ENCODE measurements at places on chromosomes 4 and X. TPM values are rescaled to one million over a fixed set of nuclear protein-coding genes. Genes with fewer than 3 reads are reported as not detected.

GRCh38 chrX:7283741-7284140 is 135.8 kb upstream of the PUDP start:
- no peaks in the 10 kb centered on the region for H3K4me1 ChIP-seq
- DNase-seq = no peak
- no peaks in the 10 kb centered on the region for H3K36me3 ChIP-seq

DNA sequence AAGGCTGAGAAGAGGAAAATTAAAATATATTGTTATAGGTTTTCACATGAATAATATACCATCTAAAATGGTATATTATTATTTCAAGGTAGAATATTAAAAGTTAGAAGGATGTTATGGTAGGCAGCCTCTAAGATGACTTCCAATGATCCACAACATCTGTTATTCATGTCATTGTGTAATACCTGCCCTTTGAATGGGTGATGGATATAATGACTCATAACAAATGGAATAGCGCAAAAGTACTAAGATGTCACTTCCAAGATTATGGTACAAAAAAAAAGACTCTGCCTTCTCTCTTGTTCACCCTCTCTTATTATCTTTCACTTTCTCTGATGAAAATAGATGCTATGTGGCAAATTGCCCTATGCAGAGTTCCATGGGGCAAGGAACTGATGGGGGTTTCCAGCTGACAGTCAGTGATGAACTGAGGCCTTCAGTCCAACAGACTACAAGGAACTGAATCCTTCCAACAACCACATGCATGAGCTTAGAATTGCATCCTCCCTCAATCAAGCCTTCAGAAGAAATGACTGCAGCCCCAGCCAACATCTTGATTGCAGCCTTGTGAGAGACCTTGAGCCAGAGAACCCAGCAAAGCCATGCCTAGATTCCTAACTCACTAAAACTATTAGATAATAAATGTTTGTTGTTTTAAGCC is 57.7 kb downstream of the HS6ST2 start:
- no peaks in the 10 kb centered on the region for H3K27me3 ChIP-seq
- DNase-seq = no peak
- no peaks in the 10 kb centered on the region for H3K36me3 ChIP-seq

DNA sequence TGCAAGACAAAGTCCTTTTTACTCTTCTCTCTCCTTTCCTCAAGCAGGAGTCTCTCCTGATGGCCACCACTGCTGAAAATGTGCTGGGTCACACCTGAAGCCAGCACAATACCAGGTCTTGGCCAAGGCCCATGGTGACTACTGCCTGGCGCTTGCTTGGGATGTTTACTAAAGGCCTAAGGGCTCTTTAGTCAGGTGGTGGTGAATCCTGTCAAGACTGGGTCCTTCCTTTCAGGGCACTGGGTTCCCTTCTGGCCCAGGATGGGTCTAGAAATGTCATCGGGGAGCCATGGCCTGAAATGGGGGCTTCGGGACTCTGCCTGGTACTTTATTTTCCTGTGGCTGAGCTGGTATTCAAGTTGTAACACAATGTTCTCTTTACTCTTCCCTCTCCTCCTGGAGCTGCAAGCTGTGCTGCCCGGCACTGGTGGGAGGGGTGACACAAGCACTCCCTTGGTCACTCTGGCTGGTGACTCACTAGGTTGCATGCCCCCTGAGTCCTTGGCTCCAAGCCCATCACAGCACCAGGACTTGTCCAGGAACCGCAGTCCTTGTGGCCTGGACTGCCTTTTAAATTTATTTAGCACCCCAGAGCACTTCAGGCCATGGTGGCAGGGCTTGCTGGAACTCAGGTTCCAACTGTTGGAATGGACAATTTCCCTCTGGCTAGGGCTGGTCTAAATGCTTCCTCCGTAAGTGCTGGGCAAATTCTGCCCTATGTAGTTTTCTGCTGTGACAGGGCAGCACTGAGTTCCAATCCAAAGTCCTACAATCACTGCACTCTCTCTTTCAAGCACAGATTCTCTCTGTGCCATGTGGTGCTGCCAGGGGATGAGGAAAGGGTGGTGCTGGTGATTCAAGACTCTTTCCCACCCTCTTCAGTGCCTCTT is 11.3 kb downstream of the ARL13A start:
- H3K27me3 ChIP-seq = no peaks in the 10 kb centered on the region
- no peaks in the 10 kb centered on the region for H3K4me1 ChIP-seq
- no peak for DNase-seq

GRCh38 chrX:136259543-136259942 is 8.3 kb upstream of the MAP7D3 start:
- no peaks in the 10 kb centered on the region for H3K27me3 ChIP-seq
- no peaks in the 10 kb centered on the region for H3K36me3 ChIP-seq
- no peak overlapping the region for H3K27ac ChIP-seq

DNA sequence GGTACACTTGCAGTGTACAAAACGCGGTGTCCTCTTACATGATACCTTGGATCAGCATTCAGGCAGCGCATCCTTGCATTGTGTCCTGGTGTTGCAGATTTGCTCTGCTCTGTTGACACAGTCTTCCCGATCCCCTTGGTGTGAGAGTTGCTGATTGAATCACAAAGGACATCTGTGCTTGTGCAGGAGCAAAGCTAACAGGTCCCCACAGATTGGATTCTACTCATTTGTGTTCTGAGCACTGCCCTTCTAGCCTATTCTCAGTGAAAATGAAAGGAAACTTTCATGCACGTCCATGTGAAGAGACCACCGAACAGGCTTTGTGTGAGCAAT is 171.4 kb downstream of the FRMPD4 start:
- no peak overlapping the region for H3K4me3 ChIP-seq
- no peaks in the 10 kb centered on the region for H3K4me1 ChIP-seq
- H3K27me3 ChIP-seq = peaks cover 4% of the 10 kb centered on the region
- H3K27ac ChIP-seq = no peak overlapping the region

- peaks cover 21% of the 10 kb centered on the region for H3K4me1 ChIP-seq
- H3K27ac ChIP-seq = no peak overlapping the region
- no peaks in the 10 kb centered on the region for H3K27me3 ChIP-seq
- no peak overlapping the region for H3K4me3 ChIP-seq
- no peak for DNase-seq
These were observed 35.3 kb downstream of the SMS start for GRCh38 chrX:21975812-21976211.

GRCh38 chr4:147597561-147597960 is 19.6 kb upstream of the TMEM184C start:
- no peaks in the 10 kb centered on the region for H3K36me3 ChIP-seq
- H3K27ac ChIP-seq = no peak overlapping the region
- no peak overlapping the region for H3K4me3 ChIP-seq
- DNase-seq = no peak

DNA sequence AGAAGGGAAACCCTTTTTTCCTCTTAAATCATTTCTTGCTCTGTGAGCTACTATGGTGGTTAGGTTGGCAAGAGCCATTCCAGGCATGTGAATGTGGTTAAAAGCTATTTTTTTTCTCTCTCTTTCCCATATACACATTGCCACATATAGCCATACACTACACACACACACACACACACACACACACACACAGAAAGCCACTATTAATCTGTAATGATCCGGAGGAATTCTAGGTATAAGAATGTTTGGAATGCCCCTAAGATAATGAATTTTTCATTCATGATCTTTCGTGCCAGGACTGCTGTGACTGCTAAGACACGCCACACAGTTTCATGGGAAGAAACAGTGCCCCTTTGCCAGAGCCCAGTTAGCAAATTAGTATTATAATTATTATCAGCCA is 21.8 kb upstream of the TLL1 start:
- no peak for DNase-seq
- H3K4me1 ChIP-seq = no peaks in the 10 kb centered on the region
- no peaks in the 10 kb centered on the region for H3K27me3 ChIP-seq

- no peak overlapping the region for H3K4me3 ChIP-seq
- DNase-seq = no peak
- H3K27ac ChIP-seq = no peak overlapping the region
- no peaks in the 10 kb centered on the region for H3K36me3 ChIP-seq
These were observed 100.8 kb downstream of the PSAPL1 start for GRCh38 chr4:7333801-7334421.

GRCh38 chrX:4690521-4690920 is 977.1 kb upstream of the PRKX start:
- H3K36me3 ChIP-seq = no peaks in the 10 kb centered on the region
- H3K4me3 ChIP-seq = no peak overlapping the region
- H3K4me1 ChIP-seq = no peaks in the 10 kb centered on the region
- H3K27me3 ChIP-seq = no peaks in the 10 kb centered on the region
- DNase-seq = no peak
- H3K27ac ChIP-seq = no peak overlapping the region

DNA sequence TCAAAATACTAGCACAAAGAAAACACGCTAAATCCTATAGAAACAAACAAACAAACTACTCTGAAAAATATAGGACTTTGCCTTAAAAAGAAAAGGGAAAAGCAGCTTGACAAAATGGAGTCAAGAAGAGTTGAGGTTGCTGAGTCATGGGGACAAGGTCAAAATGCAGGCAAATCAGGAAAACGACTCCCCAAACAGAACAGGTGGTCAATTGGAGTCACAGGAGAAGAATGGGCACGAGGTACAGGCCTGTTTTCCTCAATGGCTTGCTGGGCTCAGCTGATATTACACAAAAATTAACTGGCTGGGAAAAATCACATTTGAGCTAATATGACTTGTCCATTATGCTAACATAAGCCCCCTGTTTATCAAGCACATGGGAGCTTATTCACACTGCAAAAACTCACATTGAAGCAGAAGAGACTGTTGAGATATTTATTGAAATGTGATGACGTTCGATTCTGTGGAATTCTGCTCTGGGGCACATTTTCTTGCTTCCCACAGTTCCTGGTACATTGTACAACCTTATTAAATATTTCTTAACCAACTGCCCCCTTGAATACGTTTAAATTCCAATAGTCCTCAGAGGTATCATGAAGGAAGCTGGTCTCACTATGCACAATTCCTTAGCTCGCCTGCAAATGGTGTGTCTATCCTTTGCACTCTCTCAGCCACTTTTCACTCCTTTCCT is 1622.1 kb downstream of the STIM2 start:
- no peaks in the 10 kb centered on the region for H3K4me1 ChIP-seq
- no peak for DNase-seq
- no peaks in the 10 kb centered on the region for H3K36me3 ChIP-seq
- no peak overlapping the region for H3K27ac ChIP-seq

DNA sequence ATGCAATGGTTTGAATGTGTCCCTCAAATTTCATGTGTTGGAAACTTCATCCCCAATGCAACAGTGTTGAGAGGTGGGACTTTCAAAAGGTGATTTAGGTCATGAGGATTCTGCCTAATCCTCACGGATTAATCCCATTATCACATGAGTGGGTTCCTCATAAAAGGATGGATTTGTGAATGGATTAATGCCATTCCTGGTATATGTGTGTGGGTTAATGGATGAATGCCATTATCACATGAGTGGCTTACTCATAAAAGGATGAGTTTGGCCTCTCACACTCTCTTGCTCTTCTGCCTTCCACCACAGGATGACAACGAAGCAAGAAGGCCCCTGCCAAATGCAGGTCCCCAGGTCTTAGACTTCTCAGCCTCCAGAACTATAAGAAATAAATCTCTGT is 30.5 kb upstream of the NEUROG2 start:
- no peak overlapping the region for H3K27ac ChIP-seq
- no peaks in the 10 kb centered on the region for H3K36me3 ChIP-seq
- DNase-seq = no peak
- no peaks in the 10 kb centered on the region for H3K4me1 ChIP-seq
- no peaks in the 10 kb centered on the region for H3K27me3 ChIP-seq
- H3K4me3 ChIP-seq = no peak overlapping the region

DNA sequence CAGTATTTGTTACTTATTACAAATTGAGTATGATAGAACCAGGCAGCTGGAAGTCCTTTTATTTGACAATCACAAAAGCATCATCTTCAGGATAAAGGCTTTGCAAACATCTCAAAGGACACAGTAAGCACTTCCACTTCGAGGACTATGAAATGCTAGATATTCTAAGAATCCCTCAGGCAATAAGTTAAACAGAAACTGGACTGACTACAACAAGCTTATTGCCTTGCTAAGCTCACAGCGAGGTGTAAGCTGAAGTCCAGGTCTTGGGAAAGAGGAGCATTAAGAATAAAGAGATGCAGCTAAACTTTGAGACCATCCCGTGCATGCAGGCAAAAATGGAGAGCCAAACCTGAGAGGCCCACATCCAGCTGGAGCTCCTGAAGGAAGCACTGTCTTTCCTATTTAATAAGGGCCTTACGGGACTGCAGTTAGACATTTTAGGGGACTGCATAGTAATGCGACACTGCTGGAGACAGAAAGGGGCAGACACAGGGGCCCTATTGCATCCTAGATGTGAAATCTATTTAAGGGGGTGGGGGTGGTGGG is 38.7 kb downstream of the DCHS2 start:
- H3K4me1 ChIP-seq = no peaks in the 10 kb centered on the region
- no peaks in the 10 kb centered on the region for H3K36me3 ChIP-seq
- H3K27me3 ChIP-seq = no peaks in the 10 kb centered on the region
- H3K4me3 ChIP-seq = no peak overlapping the region
- DNase-seq = no peak

DNA sequence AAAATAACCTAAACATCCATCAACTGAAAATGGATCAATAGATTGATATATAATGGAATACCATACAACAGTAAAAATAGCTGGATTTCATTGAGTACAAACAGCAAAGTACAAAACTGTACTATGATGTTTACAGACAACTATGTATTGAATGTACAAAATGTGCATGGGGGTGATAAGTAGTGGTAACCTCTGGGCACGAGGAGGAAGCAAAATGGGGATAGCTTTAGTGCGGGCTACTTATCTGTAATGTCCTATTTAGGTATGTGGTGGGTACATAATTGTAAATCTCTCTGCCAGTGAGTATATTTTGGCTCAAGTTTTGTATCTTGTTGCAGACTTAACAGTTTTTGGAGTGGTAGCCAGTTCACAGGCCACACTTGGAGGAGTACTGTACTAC is 123.6 kb downstream of the STAG2 start:
- no peaks in the 10 kb centered on the region for H3K27me3 ChIP-seq
- no peak overlapping the region for H3K27ac ChIP-seq
- peaks cover 4% of the 10 kb centered on the region for H3K36me3 ChIP-seq
- DNase-seq = no peak
- H3K4me1 ChIP-seq = no peaks in the 10 kb centered on the region
- H3K4me3 ChIP-seq = no peak overlapping the region

Gene OTC
- total RNA-seq = not detected

Gene APOOL
- total RNA-seq = 12.2 TPM

Gene SFRP2
- total RNA-seq = not detected

Gene USP17L25
- total RNA-seq = not detected

Gene TMSB15A
- not detected for total RNA-seq

Gene PTTG2
- total RNA-seq = 2.8 TPM

Gene FAAH2
- 15.6 TPM for total RNA-seq

Gene GAGE13
- not detected for total RNA-seq

Gene BEND2
- total RNA-seq = not detected

Gene GAB1
- total RNA-seq = 10.8 TPM

Gene AFM
- not detected for total RNA-seq

Gene MAGIX
- 1.6 TPM for total RNA-seq

Gene ARHGEF38
- not detected for total RNA-seq

Gene MAGEA8
- not detected for total RNA-seq

Gene SSX4
- total RNA-seq = not detected

Gene SRPX2
- not detected for total RNA-seq
